ENCODE measurements at places on chromosomes 4 and X.
A peak's percentile ranks its signal among the peaks of the same experiment; 100 is the strongest.

GRCh38 chr4:30719454-30720020 is 632 bp upstream of the PCDH7 start:
- DNase-seq: peak; percentile 44

DNA sequence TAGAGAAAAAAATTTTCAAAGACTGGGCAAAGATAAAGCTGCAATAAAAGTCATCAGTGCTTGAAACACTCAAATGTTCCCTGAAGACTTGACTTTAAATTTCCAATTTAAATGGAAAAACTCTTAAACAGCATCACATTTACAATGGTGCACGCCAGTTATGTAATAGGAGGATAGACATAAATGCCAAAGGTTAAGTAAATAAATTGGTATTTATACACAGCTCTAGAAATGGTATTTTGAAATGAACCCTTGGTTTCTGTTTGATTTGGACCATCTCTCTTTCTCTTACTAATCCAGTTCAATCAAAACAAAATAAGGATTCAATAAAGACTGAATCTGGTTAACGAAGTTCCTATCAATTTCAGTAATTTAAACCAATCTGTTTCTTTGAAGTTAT is 272.6 kb downstream of the GPM6A start:
- no peak for DNase-seq

DNA sequence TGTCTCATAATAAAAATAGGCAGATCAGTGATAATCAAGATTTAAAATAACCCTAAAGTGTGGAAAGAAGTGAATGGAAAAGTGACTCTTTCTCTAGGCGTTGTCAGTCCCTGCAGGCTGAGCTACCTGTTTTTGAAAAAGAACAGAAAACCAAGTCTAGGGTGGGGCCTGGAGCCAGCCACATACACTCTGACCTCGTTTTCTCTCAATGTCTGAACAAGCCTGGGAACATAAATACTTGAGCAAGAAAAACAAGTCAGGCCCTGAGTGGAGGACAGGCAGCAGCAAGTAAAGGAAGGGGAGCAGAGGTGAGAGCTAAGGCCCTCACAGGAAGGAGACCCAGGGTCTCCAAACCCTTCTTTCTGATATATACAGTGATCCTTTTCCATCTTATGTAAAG is 91.7 kb upstream of the HPF1 start:
- DNase-seq: no peak

GRCh38 chr4:38106886-38107514 is 146.8 kb downstream of the PTTG2 start:
- DNase-seq: no peak

GRCh38 chr4:139563515-139563914 is 7.5 kb upstream of the SETD7 start:
- DNase-seq: no peak

DNA sequence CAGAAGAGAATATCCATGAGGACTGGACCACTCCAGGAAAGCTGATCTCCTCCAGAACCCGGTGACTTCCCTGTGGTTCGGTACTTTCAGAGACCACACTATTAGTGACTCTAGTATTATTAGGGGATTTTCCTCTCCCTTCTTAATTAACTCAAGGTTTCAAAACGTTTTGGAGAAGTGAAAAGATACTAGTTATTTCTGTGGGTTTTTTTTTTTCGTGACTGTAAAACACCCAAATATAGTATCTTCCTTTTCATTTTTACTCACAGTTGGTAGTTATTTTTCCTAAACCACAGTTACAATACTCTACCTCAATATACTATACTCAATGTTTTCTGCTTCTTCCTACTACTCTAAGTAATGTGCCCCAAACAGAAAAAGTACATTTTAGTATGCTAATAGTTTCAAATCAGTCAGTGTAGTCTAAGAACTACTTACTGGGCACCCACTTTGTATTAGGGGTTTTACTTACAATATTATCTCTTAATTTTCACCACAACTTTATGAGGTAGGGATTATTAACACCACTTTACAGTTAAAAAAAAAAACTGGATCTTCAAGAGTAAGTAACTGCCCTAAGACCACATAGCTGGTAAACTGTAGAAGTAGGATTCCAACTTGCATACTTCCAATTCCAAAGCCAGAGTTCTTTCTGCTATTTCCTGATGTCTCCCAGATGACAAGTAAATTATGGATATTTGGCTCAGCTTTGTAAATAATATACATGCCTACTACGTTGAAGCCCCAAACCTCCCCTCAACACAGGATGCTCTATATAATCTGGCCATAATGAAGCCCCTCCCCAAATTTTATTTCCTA is 45.0 kb downstream of the SLC9A7 start:
- no peak for DNase-seq

DNA sequence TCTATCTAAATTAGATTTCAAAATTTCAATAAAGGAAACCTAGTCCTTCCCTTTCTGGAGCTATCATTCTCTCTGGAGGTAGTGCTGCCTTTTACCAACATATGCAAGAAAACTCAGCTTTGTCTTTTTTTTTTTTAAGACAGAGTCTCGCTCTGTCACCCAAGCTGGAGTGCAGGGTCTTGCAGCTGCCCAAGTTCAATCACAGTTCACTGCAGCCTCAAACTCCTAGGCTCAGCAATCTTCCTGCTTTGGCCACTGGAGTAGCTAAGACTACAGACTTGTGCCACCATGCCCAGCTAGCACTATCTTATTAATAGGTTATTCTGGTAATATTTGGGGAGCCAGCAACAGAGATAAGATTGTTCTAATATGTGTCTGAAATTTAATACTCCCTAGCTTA is 12.3 kb downstream of the AASDH start:
- DNase-seq: no peak

GRCh38 chr4:23937173-23937572 is 47.3 kb upstream of the PPARGC1A start:
- DNase-seq: no peak

DNA sequence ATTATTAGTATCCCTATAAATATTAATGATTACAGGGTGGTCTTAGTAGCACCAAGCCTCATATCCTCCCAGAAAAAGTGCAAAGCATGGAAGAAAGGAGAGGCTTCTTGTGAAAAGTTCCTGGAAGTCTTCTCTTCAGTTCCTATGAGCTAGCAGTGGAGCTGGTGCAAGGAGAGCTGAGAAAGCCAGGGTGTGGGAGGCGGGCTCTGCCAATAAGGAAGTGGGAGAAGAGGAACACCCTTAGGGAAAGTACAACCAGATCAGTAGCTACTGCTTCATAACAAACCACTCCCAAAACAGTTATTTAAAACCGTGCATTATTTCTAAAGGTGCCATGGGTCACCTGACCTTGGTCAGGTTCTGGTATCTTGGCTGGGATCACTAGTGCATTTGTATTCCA is 72.4 kb downstream of the MAP9 start:
- no peak for DNase-seq

- DNase-seq: no peak
These were observed 1.4 kb downstream of the MXD4 start for GRCh38 chr4:2260344-2261109.

- no peak for DNase-seq
These were observed 3.0 kb downstream of the RASSF6 start for GRCh38 chr4:73617256-73617655.

DNA sequence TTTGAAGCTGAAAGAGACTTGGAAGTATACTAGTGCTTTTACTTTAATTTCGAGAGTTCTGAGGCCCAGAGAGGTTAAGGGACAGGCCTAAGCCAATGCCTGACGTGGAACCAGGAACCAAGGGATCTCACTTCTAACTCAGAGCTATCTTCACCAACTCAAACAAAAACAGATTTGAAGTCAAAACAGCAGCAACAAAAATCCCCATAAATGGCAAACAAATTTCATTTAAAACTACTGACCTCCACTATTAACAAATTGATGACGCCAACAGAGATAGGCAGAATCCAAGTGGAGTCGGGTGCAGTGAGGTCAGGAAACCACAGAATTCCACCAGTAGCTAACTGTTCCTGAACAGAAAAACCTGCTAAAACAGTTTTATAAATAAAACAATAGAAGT is 5.0 kb downstream of the COX18 start:
- DNase-seq: no peak

DNA sequence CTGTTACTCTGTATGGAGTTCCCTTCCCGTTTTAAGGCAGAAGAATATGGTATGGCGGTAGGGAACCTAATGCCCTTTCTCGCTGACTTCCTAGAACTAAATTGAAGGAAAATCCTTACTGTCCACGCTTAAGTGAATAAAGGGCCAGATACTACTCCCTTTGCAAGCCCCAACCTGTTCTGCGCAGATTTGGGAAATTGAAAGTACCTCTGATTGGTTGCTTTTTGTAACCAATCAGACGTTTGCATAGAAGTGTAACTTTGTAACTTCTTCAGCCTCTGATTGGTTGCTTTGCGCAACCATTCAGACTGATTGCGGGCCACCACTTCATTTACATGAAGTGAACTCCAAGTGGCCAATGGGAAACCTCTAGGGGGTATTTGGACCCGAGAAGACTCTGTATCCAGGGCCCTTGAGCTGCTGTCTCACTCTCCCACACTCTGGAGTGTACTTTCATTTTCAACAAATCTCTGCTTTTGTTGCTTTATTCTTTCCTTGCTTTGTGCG is 1.2 kb upstream of the TMEM33 start:
- DNase-seq: no peak

DNA sequence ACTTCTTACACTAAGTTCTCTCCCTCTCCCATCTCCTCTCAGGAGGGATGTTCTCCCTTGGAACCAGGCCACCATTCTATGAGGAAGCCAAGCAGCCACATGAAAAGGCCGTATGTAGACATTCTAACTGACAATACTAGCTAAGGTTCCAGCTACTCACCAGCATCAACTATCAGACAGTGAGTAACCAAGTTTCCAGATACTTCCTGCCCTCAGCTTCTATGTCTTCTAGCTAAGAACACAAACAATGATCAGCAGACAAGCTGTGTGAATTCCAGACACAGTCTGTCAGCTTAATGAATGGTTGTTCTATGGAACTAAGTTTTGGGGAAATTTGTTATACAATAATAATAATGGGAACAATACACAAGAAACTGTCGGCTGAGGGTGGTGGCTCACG is 50.8 kb downstream of the SMIM14 start:
- peak; percentile 18 for DNase-seq

DNA sequence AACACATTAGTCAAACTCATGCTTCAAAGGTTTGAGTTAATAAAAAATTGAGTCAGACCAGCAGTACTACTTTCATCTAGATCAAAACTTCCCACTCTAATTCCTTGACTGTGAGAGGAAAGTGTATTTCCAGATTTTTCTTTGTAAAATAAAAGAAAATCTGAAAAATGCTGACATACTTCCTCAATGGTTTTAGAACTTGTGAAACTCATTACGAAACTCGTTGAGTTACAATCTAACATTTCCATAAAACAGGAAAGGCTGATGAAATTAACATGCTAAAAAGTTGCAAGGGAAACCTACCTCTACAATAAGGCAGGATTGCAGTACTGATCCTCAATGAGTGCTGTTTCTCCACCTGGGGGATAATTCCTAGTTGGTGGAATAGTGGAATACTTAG is 217.8 kb upstream of the HCCS start:
- no peak for DNase-seq

GRCh38 chrX:39507034-39507433 is 590.7 kb downstream of the BCOR start:
- no peak for DNase-seq

DNA sequence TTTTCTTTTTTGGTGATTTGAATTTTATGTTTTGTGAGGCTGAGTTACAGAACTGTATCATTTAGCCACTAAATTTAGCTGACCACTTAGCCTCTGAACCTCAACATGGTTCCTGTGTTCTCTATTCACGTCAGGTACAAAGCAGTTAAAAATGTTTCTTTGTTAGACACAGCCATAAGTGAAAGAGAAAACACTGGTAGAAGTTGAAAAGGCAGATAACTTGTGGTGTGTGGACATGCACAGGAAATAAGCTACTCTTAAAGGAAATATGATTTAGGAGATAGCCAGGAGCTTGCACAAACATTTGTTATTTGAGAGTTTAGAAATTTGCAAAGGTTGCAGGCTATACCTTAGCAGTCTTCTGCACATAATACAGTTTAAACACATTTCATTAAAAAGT is 171.0 kb upstream of the RPS6KA3 start:
- DNase-seq: no peak

DNA sequence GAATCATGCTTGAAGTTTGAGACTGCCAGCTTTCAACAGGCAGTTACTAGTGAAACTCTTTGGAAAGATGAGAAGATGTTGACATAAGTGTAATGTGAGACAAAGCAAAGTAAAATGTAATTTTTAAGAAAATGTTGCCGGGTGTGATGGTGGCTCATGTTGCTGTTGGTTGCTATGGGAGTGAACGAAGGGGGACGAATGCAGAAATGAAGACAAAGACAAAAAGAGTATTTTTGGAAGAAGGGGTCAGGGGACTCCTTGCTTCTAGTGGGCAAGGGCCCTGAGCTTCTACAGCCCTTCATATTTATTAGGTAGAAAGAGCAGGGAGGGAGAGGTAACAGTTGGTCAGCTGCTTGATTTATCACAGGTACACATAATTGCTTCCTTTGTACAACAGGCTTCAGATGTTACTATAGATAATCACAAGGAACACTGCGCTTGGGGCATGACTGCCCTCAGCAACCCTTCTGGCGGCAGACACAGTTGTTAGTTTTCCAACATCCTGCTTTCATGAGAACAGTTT is 11.9 kb upstream of the UGDH start:
- peak; percentile 18 for DNase-seq

DNA sequence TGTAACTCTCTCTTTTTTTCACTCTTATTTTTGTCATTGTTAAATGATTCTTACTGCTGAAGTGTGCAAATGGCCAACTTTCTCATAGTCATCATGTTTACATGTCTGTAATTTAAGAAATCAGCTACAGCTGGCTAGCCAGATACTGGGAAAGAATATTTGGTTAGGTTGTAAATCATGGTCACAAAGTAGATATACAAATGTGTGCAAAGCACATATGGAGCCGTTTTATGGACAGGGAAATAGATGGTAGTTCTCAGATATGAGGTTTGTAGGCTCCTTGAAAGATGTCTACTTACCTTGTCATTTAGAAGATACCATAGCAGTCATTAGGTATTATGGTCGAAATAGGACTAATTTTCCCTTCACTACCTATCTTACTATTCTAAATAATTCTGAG is 430.4 kb downstream of the ADGRL3 start:
- DNase-seq: no peak

- DNase-seq: no peak
These were observed 65.1 kb downstream of the KDM6A start for GRCh38 chrX:44938111-44938510.

GRCh38 chrX:130738638-130739195 is 164.3 kb downstream of the ENOX2 start:
- DNase-seq: no peak

DNA sequence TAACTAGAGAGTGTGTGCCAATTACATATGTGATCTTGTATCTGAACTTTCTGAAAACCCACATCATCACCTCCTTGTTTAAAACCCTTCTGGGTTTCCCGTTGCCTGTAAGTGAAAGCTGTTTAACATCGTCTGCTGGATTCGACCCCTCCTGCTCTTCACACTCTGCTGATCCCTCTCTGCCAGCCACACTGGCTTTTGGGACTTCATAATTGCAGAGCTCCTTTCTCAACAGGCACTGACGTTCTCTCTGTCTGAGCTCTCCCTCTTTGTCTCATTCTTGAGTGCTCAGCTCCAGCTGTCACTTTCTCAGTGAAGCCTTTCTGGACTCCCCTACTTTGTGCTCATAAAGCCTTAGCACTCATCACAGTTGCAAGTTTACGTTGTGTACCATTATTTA is 153.9 kb downstream of the CEP135 start:
- DNase-seq: no peak

- no peak for DNase-seq
These were observed 251.1 kb downstream of the GLUD2 start for GRCh38 chrX:121298499-121298898.
